ENCODE measurements at places on chromosomes 5 and 9. TPM values are rescaled to one million over a fixed set of nuclear protein-coding genes. Genes with fewer than 3 reads are reported as not detected.

GRCh38 chr9:121322037-121322736 lies 47.9 kb downstream of the STOM start:
- no peak for DNase-seq

ZNF622 gene
- 27.8 TPM for total RNA-seq

GRCh38 chr5:180343110-180343830 lies 9.9 kb downstream of the GFPT2 start:
- no peak for DNase-seq

GRCh38 chr5:100838048-100838473 lies 65.0 kb downstream of the ST8SIA4 start:
- DNase-seq: no peak

GRCh38 chr9:131774636-131775035 lies 34.8 kb upstream of the RAPGEF1 start:
- DNase-seq: no peak

DNA sequence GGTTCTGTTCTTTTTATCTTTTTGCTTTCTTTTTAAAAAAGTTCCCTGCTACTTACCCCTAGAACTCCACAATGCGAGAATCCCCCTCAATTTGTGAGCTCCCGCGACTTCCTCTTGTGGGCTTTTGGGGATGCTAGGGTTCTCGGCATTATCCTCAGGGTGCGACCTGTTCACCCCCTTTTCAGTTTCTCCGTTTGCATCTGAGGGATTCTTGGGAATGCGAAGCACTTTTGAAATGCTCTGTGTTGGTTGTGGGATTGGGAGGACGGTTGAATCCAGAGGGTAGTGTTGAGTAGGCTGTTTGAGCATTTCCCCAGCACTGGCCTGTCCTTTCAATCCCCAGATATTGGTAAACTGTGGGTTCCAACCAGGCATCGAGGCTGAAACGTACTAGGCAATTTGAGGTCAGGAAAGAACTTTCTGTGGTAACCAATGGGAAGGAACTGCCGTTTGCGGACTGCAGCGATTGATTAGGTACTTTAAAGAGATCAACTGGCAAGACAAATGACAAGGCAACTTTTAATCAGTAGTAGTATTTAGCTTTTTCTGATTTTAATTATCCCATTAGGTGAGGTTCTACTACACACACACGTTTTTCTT lies 415 bp downstream of the XRCC4 start:
- no peak for DNase-seq

SH3RF2 gene
- total RNA-seq: 4.8 TPM

DNA sequence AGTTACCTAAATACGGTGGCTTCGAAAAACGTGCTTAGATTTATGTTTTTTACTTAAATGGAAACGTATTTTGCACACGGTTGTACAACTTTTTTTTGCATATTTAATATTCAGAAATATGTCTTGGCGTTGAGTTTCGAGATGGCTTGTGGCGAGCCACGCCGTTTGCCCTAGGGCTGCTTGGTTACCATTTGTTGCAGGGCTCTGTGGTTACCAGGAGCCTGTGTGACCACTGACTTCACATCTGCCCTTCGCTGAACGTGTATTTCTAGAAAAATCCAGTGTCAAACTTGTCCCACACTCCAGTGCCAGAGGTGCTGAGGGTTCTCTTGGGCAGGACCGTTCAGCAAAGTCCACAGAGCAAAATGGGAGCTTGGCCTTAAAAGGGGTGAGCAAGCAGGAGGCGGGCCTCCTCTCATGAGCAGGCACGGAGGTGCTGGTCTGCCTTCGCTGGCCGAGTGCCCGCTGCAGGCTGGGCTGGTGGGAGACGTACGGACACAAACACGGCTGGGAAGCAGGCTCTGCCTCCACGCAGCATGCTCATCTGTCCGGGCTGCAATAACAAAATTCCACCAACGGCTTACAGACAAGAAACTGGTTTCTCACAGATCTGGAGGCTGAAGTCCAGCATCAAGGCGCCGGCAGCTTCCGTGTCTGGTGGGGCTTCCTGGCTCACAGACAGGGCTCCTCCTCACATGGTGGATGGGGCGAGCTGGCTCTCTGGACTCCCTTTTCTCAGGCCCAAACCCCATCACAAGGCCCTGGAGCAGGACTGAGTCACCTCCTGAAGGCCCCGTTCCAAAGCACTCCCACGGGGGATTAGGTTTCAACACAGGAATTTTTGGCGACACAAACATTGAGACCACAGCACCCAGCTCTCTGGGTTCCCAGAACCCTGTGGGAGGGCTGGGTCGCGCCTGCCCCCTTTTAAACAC lies 5.4 kb downstream of the MRPL36 start:
- DNase-seq: no peak

- no peak for DNase-seq
Observed at GRCh38 chr9:129944506-129945116, 98.4 kb downstream of the FNBP1 start.

DNA sequence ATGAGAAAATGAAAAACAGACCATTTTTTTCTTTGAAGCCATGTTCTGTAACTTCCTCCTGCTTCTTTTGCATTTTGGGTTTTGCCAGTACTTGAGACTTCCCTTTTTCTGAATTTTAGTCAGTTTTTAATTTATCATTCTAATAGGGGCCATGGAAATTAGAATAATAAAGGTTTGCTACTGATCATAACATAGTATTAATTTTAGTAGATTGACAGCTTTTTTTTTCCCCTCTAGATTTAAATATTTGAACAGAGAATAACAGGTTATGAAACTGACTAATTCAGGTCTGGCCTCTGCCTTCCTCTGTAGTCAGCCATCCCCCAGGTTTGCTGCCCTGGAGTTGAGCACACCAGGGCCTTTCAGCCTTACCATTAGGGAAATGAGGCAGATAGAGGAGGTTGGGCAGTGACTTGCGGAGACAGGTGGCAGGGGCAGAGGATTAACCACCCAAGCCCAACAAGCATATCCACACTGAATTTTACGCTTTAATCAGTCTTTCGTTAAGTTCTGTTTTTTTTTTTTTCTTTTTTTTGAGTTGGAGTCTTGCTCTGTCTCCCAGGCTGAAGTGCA lies 80.1 kb upstream of the TNFAIP8 start:
- DNase-seq: no peak

DMRTA1 gene
- 0.15 TPM for total RNA-seq

DNA sequence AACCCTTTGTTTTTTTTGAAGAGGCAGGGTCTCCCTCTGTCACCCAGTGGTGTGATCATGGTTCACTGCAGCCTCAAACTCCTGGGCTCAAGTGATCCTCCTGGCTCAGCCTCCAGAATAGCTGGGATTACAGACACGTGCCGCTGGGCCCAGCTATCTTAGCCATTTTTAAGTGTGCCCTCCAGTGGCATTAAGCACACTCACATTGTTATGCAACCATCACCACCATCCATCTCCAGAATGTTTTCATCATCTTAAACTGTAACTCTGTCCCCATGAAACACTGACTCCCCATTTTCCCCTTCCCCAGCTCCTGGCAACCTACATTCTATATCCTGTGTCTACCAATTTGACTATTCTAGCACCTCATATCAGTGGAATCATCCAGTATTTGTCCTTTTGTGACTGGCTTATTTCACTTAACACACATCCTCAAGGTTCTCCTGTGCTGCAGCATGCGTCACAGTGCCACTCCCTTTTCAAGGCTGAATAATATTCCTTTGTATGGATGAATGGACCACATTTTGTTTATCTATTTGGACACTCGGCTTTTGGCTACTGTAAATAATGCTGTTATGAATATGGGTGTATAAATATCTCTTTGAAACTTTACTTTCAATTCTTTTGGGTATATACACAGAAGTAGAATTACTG lies 12.5 kb upstream of the RAPGEF1 start:
- no peak for DNase-seq

PPP1R26 gene
- 27.4 TPM for total RNA-seq

- DNase-seq: no peak
Observed at GRCh38 chr5:135916638-135917263, 21.1 kb upstream of the IL9 start.

- DNase-seq: no peak
Observed at GRCh38 chr5:16471387-16471786, 5.8 kb upstream of the ZNF622 start.

CA9 gene
- not detected for total RNA-seq

- no peak for DNase-seq
Observed at GRCh38 chr5:178580271-178580955, 9.8 kb downstream of the COL23A1 start.

SLC6A18 gene
- not detected for total RNA-seq

KCNMB1 gene
- total RNA-seq: 0.53 TPM

DNA sequence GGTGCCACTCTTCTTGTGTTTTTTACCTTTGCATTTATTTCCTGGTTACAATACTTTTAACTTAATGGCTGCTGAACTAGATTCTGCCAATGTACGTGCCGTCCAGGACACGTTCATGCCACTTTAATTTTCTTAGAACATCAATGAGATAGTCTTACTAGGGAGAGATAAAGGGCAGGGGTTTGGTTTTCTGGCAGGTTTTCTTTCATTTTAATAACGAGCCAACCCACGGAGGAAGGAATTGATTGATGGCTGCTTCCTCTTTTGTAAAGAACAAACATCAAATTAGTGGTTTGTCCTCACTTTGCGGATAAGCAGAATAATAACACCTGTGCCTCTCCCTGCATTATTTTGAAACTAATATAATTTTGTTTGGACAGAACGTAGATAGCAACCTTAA lies 135.7 kb downstream of the DOCK8 start:
- DNase-seq: no peak

PRRX2 gene
- total RNA-seq: not detected

CCL27 gene
- total RNA-seq: 1.5 TPM

GRCh38 chr5:153456354-153456753 lies 34.1 kb upstream of the GRIA1 start:
- no peak for DNase-seq
